ENCODE measurements at places on chromosomes 3 and 15.
A peak's percentile ranks its signal among the peaks of the same experiment; 100 is the strongest.

DNA sequence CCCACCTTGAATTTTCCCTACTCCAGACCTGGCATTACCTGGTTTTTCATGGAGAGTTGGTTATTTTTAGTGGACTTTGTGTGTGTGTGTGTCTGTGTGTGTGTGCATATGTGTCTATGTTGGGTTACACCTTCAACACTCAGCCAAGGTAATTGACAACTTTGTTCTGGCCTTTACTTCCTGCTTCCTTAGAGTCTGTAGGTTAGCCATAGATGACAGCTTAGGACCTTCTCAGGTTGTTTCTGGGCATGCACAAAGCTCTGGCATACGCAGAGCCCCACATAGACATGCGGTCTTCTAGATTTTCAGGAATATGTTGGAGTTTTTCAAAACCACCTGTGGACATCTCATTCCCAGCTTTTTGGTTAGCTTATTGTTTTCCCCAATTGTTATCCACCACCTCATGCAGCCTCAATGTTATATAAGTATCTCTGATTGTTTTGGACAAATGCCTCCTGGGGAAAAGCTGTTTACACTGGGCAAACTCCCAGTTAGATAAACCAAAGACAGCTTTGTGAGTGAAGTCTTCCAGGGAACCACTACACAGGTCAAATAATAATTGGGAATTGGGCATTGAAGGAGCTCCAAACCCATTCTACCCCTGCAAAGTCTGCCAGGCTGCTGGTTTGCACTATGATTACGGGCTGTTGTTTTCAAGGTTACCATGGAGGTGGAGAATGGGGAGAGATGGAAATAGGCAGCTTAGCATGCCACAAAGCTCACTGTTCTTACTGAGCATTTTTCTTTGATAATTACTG, 201.2 kb downstream of the ADAMTSL3 start:
- DNase-seq = peak; percentile 29

DNA sequence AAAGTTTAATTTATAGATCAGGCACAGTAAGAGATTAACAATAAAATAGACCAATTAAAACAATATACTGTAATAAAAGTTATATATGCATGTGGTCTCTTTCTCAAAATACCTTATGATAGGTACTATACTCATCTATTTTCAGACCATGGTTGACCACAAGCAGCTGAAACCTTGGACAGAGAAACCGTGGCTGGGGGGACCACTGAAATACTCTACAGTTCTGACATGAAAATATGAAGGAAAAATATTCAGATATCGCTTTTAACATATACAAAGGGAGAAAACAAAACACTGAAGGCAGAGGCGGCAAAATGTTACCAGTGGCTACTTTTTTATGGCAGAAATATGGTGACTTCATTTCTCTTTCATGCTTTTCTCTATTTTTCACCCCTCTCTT, 114.0 kb downstream of the PDZRN3 start:
- no peak for DNase-seq

GRCh38 chr3:18061737-18062656, 319.6 kb upstream of the TBC1D5 start:
- DNase-seq = no peak

DNA sequence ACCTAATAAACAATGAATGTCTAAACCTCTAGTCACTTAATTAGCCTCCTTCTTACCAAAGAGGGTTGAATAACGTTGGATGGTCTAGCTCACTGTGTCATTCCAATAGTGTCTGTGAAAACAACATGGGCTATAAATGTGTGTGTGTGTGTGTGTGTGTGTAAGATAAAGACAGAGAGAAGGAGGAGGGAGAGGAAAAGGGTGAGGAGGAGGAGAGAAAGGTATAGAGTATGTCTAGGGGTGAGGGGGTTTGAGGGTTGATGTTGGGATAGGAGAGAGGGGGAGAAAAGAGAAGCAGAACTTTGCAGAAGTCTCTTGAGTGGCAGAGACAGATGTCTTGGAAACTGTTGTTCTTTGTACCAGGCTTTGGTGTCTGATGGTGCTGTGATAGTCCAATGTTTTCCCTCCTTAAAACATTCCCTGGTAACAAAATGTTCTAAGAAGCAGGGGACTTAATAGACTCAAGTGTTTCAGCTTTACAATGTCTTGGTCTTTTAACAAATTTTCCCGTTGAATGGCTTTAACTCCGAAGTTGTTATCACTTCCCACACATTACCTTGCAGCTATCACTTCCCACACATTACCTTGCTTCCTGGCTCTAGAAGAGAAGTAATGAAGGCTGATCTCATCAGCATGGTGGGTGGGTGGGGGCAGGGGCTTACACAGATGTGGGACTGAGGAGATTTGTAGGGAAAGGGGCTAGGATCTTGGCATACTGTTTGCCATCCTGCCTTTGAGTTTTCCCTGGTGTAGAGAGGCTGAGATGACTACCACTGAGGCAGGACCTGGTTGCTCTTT, 57.8 kb upstream of the ETV5 start:
- no peak for DNase-seq

- DNase-seq = no peak
These were observed 29.5 kb downstream of the KLHL24 start for GRCh38 chr3:183664913-183665381.

DNA sequence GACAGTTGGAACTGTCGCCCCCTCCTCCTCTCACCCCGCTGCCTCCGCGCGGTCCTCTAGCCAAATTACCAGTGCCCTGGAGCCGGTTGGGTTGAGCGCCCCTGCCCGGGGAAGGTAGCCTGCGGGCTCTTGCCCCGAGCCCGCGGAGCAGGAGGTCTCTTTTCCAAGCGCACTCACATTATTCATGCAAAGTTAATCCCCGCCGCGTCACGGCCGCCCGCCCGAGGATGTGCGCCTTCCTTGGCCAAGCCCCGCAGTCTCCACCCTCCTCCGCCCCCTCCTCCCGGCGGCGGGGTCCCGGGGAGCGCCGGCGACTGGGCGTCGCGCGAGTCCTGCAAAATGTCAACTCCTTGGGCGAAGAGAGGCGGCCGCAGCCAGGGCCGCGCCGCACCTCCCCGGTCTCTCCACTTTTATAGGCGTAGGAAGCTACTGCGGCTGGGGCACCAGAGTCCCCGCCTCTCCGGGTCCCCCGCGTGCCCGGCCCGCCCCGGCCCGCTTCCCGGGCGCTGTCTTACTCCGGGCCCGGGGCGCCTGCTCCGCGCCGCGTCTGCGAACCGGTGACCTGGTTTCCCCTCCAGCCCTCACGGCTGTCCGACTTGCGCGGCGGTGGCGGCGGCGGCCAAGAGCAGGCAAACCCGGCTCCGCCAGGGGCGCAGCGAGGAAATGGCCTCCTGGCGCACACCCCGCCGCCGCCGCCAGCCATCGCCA, at the start of gene THRB:
TSS of gene THRB (minus strand) at position 233 of the 708 bp plus-strand sequence.
- no peak for DNase-seq

GRCh38 chr3:190345878-190346277, 23.6 kb upstream of the CLDN1 start:
- no peak for DNase-seq

DNA sequence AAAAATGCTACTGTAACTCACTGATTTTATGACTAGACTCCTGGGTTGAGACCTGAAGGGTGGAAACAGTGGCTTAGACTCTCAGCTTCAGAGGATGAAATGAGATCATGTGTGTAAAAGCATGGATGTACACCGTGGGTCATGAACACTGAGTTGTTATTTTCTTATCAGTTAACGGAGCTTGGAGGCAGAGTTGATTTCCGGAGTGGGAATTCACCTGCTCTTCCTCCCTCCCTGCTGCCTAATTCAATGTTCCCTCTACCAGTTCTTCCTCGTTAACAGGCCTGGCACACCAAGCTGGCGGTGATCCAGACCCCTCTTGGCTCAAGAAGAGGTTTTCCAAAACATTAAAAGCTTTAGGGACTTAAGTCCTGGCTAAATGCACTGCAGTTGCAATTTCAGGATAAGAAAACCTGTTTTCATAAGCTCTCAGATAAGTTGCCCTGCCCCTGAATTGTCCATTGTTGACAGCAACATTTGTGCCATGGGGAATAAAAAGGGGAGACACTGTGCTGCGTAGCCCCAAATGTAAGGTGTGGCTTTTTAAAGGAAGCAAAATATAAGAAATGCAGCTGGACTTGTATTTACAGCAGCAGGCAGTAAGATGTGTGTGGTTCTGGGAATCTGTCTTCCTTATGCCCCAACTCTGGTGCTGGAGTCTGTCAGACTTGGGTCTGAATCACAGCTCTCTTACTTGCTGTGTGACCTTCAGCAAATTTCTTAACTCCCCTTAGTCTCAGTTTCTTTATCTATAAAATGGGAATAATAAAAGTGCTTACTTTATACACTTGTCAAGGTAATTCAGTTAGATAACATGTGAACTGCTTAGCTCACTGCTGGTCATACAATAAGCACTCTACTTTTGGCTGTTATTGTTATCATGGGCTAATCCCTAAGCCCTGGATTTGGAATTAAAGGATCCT, 9.9 kb downstream of the PDIA5 start:
- DNase-seq = no peak

GRCh38 chr3:52817221-52817620, 13.3 kb downstream of the ITIH4 start:
- no peak for DNase-seq
